ENCODE measurements at places on chromosomes 3 and 15.

- no peak for DNase-seq
These were observed 16.7 kb downstream of the FAM174B start for GRCh38 chr15:92638709-92639365.

GRCh38 chr3:155748611-155749365 lies 3.9 kb upstream of the PLCH1 start:
- no peak for DNase-seq

- no peak for DNase-seq
These were observed 78.0 kb downstream of the CHCHD6 start for GRCh38 chr3:126781889-126782491.

DNA sequence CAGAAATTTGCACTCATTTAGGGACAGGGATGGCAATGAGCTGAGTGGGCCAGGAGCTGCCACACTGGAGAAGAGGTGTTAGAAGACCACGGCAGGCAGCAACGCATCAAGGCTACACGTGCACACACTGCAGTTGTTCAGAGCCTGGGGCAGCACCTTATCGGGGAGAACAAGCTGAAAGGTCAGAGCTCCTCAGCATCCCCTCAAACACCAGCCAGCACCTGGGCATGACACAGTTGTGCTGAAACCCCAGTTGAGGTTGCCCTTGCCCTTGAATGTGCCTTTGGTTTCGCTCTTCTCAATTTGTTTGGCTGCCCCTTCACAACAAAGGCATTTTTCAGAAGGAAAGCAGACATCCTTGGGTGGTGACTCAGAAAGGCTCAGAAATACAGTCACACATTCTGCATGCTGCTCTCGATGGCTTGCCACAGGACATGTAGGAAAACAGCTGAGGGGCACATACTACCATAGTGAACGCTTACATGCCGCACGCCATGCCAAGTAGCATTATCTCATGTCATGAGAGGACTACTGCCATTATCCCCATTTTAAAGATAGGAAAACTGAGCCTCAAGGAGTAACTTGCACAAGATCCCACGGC lies 57.6 kb downstream of the ST8SIA2 start:
- no peak for DNase-seq

GRCh38 chr3:93746-94145 lies 102.8 kb upstream of the CHL1 start:
- DNase-seq = no peak

- no peak for DNase-seq
These were observed 15.0 kb upstream of the BCHE start for GRCh38 chr3:165852191-165852590.

- DNase-seq = no peak
These were observed 66.2 kb upstream of the TTBK2 start for GRCh38 chr15:42986693-42987342.

DNA sequence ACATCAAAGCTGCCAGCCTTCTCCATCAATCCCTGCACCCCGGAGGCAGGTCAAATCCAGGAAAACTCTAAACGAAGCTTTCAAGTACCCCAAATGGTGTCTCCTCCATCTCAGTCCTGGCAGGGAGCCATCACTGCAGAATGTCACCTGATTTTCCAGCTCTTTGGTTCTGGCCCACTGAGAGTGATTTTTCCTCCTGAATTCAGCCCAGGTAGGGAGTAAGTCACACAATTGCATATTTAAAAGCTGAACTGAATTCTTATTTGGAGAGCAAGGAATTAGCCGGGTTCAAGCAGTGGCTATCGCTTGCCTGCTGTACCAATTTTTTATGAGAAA lies 5.3 kb downstream of the RFTN1 start:
- no peak for DNase-seq

DNA sequence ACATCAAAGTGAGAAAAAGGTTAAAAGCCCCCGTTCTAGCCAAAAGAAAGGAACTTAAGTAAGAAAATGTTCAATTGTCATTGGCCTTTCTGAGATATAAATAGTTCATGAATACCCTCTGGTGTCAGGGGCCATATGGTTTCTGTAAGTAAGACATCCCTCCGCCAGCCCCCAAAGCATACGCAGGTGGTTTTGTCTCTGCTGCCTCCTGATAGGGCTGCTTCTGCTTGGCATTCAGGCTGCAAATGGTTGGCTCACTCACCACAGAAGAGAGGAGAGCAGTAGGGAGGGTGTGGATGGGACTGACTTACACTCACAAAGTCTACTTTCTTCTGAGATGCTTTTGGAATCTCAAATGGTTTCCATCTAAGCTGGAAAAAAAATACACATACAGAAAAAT lies 29.8 kb downstream of the HGD start:
- no peak for DNase-seq

DNA sequence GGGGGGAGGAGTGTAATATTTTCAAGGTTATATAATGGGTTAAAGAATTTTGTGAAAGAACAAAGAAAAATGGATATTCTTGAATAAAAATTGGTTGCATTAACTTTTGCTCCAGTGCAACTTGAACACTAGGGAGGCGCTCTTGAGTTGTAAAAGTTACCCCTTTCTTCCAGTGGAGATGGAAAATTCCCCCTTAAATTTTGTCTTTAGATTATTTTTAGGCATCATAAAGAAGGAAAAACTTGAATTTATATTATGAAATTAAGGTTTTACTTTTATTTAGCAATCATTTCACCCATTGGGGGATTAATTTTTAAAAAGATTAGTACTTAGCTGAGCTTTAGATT lies 550 bp upstream of the CHD2 start:
- no peak for DNase-seq

GRCh38 chr15:89072277-89072869 lies 15.9 kb upstream of the ABHD2 start:
- no peak for DNase-seq

DNA sequence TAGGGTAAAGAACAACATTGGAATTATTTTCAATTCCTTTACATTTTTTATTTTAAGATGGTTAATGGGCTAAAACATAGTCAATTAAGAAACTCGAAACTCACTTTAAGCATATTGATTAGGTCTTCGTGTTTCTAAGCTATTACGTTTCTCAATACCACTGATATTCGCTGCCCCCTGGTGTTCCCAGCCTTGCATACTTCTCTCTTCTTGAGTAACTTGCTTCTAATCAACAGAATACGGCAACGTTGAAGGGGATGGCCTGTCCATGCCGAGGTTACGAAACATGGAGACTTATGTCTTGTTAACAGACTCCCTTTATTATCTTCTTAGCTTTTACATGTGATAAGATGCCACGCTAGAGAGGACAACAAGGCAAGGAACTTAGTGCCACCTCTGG lies 43.6 kb downstream of the ROBO1 start:
- no peak for DNase-seq

- no peak for DNase-seq
These were observed 18.4 kb downstream of the ZNF860 start for GRCh38 chr3:31999907-32000439.

GRCh38 chr3:189947068-189947467 lies 173.6 kb downstream of the P3H2 start:
- DNase-seq = no peak

GRCh38 chr3:5093731-5094130 lies 28.4 kb upstream of the ARL8B start:
- no peak for DNase-seq

DNA sequence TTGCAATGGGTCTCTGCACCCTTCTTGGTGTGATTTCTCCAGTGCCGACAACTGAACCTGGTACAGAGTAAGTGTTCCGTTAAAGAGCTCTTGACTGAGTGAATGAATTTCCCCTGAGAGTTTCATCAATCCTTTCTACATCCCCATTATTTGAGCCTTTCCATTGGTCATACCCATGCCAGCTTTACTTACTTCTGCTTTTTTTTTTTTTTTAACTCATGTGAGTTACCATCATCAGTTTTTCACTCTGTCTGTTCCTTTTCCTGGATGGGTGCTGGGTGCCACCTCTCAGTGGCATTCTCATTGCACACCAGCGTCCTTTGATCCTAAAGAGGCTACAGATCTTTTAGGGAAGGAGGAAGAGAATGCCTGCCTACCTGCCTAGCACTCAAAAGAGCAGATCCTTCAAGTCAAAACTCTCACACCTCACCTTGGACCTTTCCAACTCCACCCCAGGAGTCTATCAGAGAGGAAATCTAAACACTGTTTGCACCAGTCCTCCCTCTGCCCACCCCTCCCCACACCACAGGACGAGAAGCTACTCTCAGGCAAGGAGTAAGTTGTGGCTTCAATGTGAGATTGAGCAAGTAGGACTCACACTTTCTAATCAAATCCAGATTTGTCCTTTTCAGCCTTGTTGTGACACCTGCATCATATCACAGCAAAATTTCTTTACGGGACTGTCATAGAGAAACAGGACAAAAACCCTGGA lies 13.1 kb upstream of the USP3 start:
- no peak for DNase-seq

- no peak for DNase-seq
These were observed 254.6 kb downstream of the PYDC2 start for GRCh38 chr3:191715585-191715984.

GRCh38 chr3:174168026-174168425 lies 691.1 kb upstream of the NAALADL2 start:
- no peak for DNase-seq

DNA sequence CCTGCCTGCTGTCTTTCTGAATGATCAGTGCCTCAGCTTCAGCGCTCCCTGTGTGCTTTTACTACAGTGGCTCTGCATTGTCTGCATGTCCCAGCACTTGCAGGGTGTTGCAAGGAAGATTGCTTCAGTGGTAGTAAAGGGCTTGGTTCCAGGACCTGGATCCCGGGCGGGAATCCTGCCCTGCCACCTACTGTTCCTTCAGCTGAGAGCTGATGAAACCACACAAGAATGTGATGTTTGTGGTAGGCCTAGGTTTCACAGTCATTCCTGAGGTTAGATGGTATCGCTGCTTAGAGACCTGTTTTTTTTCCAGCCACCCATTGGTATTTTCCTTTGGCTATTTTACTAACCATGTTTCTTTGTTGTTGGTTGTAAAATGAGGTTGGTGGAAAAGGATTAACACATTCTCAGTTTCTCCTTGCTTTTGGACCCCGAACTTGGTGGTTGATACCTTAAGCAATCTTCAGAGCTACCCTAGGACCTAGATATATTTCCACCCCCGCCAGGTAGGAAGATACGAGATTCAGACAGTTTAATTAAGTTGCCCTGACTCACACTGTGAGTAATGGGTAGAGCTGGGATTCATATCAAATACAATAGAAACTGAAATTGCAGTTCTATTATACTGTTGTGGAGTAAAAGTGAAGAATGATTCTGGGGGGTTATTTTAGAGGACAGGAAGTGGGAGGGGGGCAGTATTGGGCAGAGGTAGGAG lies 11.4 kb downstream of the GPR87 start:
- no peak for DNase-seq

GRCh38 chr15:74616996-74617395 lies 1.4 kb downstream of the CLK3 start:
- DNase-seq = no peak

DNA sequence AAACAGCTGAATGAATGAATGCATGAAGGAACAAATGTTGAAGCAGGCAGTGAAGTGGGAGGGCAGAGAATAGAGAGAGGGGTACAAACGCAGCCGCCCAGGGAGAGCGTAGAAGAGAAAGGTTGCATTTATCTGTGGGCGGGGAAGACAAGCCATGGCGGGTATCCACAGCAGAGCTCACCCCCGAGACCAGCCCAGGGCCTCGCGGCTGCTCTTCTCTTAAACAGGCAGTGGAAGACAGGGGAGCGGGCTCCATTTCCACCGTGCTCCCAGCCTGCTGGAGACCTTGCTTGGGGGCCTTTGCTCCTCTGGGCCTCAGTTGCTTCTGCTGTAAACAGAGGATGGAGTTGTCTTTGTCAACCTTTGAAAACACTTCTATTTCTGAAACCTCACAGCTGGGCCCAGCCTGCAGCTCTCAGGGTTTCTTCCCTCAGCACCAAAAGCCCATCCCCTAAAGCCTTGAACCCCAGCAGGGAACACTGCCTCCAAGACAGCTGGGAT lies 259.5 kb downstream of the UACA start:
- no peak for DNase-seq

GRCh38 chr3:124422805-124423204 lies 307.4 kb upstream of the UMPS start:
- no peak for DNase-seq

- no peak for DNase-seq
These were observed 18.1 kb upstream of the MUC4 start for GRCh38 chr3:195829897-195830254.

DNA sequence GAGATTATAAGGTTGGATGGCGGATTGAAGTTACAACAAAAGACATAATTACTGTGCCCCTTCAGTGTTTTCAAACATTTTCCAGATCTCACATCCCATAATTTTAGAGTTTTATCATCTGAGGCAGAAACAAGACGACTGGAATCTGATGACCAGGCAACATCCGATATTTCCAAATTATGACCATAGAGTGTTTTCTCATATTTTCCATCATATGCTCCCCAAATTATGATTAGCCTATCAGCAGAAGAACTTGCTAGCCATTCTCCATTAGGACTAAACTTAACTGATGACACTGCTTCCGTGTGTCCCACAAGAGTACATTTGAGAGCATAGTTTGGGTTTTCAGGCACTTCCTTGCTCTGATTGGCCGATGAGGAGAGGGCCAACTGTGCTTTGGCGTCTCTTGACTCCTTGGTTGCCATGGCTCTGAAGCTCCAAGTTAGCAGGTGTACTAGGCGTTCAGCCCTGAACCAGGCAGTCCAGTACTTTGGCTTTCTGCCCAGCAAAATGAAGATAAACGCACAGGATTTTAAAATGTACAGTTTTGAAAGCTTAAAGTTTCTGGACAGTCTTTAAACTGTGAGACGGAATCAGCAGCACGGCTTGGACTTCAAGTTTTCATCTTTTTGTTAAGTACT lies 638 bp downstream of the WDR5B start:
- DNase-seq = no peak

DNA sequence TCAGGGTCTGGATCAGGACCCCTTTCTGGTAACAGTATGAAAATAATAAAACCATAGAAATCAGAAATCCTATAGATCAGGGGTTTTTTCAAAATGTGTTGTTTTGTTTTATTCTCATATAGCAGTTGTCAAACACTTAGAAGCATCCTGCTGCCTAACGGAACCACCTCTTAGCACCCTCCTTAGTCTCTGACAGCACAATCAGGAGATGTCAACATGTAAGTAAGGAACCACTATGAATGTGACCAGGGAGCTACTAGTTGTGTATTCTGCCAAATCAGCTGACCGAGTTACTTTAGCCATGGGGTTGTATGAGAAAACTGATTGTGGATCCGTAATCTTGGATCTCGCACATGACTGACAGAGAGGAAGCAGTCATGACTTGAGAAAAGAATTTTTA lies 22.2 kb downstream of the CCDC39 start:
- DNase-seq = no peak

DNA sequence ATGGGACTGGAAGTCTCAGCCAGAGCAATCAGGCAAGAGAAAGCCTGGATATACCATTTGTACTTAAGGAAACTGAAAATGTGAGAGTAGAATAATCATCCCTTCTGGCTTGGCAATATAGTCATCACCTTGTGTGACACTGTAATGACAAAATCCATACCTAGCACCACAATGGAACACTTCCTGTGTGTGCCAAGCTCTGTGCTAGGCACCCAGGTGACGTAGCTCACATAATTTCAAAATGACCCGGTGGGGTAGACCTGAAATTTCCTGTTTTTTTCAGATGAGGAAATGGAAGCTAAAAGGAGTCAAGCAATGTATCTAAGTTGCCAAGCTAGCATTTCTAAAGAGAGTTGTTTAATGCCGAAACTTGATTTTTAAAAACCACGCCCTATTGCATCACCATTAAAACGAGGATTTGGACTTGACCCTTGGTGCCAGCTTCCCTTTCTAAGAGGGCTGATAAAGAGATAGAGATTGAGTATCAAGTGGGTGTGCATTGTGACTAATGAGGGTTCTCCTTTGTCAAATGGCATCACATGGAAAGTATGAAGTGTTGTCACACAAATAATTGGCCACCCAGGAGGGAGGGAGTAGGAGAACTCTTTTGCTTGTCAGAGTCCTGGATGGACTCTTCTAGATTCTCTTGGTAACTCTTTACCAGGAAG lies 141.3 kb upstream of the PDZRN3 start:
- no peak for DNase-seq

Measured in stimulated activated CD8-positive, alpha-beta memory T cell treated with anti-CD3 and anti-CD28 coated beads, Interleukin-2, amount 100 ng/mL, for 48 hours (primary cell).